KBM-7 (cell line): ENCODE measurements at places on chromosomes 11 and 22.

DNA sequence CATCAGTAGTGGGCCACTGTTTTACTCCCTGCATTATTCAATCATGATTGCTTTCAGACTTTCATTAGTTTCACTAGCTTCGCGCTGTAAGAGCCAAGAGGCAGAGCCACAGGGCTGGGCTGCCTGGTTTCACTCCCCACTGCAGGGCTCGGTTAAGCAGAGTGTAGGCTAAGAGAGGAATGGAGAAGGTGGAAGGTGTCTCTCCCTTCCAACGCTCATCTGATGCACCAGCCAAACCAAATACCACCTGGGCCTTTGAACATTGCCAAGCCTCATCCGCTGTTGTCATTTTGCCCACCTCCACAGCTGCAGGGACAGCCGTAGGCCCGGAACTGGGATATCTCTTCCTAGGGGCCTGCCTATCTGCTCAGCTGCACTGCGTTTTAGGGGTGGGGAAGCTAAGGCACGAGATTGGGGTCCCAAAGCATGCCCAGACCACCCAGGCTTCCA lies 480 bp upstream of the SMARCB1 start:
- no peak for DNase-seq

GRCh38 chr11:86931548-86932258 lies 23.5 kb downstream of the FZD4 start:
- no peak for DNase-seq

- no peak for DNase-seq
Measured at GRCh38 chr11:59671471-59671870, 2.6 kb upstream of the PATL1 start.

- no peak for DNase-seq
Measured at GRCh38 chr11:36248436-36248835, 40.8 kb downstream of the COMMD9 start.

- DNase-seq, result no peak
Measured at GRCh38 chr22:40889116-40889515, 27.2 kb upstream of the DNAJB7 start.

GRCh38 chr11:14380947-14381561 lies 22.1 kb upstream of the RRAS2 start:
- DNase-seq, result peak; percentile 23
